C1 segment of cervical spinal cord (tissue), 14 donors: ENCODE measurements at places on chromosomes 12 and 14.

- no peak for DNase-seq
Measured at GRCh38 chr12:78330131-78330530, 499.4 kb downstream of the NAV3 start.

DNA sequence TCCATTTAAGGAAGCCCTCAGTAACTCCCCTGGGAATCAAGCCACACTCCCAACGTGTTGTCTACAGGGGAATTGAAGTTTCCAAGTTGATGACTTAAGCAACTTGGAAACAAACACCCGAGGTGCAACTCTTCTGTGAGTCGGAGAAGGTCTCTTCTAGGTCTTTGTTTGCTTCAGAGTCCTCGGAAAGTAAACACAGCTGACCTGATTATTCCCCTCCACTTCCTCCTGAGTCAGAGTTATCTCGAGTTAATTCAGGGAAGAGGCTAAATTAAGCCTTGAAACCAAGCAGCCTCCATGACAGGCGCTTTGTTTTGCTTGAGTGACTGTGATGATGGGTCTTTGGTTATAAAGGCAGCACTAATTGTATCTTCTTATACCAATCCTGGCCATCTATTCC lies 41.8 kb downstream of the TUNAR start:
- DNase-seq: no peak

DNA sequence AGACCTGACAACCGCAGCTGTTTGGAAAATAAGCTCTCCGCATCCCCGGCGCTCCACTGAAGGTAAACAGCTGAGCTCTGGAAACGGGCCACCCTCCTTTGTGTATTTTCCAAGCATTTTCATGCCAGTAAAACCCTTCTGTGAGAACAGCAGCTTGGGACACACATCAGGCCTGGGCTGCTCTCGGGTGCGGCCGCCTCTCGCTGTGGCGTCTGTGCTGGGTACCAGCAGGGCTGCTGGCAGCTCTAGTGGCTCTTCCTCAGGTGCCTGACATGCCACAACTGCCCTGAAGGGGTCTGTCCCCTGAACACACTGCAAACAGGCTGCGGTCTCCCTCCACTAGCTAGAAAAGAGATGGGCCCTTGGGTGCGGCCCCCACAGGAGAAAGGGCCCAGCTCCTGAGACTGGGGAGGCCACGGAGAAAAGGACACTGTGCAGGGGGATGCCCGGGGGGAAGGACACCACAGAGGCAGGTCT lies 96.3 kb downstream of the ITPK1 start:
- DNase-seq: no peak

DNA sequence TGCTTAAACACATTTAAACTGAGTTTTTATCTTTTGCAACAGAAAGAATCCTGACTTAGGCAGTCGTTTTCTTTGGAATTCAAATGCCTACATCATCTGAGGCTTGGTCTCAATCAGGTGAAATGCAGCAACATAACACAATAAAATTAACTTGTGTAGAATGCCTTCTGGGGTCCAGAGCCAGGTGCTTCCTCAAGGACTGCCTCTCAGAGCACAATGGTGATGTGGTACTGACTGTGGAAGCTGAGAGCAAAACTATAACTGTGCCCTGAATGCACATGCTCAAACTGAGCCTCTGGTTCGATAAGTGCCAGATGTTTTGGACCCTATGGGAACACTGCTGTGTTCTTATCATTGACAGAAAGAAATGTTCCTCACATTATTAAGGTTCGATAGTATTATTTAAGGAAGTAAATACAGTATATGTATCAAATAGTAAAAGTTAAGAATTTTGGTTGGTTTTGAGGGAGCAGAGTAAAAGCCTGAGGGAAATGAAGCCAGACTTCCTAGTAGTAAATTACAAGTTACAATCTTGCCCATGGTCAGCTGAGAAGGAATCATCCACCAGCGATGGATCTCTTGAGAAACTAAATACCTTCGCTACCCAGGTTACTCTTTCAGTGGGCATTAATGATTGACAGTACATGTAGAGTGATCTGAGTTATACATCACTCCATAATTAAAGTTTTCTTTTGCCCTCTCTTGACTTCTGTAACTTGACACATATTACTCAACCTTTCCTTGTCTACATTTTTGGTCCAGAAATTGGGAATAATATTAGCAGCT lies 122.9 kb upstream of the ATP2B1 start:
- no peak for DNase-seq

- DNase-seq: no peak
Measured at GRCh38 chr14:105863296-105864108, 337.1 kb downstream of the TMEM121 start.

- DNase-seq: no peak
Measured at GRCh38 chr12:96436366-96437170, 36.3 kb upstream of the CDK17 start.

- DNase-seq: no peak
Measured at GRCh38 chr12:30357766-30358490, 337.7 kb downstream of the IPO8 start.

DNA sequence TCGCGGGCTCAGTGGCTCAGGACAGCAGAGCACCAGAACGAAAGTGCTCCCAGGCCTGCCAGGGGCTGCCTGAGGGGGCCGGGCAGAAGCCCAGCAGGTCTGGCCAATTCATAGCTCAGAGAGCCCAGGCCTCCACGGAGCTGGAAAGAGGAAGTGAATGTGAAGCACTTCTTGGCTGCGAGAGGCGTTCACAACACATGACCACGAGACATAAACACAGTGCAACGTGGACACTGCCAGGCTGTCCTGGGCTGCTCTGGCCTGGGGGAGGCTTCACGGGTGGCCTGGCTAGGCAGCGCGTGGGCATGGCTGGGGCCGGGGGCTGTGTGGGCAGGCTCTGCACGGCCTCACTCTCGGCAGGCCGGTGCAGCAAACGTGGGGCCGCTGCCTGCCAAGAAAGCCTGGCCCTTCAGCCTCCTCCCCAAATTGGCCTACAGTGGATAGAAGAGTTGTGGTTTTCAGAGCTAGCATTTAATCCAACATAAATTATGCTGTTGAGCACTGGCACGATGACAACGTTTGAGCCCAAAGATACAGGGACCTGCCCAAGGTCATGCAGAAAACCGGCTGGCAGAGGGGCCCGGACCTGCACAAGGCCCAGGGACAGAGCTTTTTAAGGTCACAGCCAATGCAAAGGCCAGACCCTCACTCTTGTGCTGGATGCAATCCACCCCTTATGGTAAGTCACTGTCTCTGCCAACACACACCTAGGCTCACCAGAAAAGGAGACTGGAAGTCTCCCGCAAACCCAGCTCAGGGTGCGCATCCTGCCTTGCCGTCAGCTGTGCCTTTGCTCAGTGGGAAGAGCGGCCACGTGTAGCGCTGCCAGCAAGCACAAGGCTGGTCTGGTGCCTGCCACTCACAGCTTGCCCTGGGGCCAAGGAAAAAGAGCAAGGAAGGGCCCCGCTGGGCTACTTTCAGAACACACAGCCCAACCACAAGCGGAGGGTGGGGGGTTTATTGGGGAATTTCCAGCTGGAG lies 8.6 kb downstream of the SLC25A29 start:
- peak; percentile 82 for DNase-seq

GRCh38 chr12:11015775-11016430 lies 6.5 kb downstream of the TAS2R19 start:
- no peak for DNase-seq

- DNase-seq: no peak
Measured at GRCh38 chr14:96783915-96784224, 13.3 kb upstream of the VRK1 start.

DNA sequence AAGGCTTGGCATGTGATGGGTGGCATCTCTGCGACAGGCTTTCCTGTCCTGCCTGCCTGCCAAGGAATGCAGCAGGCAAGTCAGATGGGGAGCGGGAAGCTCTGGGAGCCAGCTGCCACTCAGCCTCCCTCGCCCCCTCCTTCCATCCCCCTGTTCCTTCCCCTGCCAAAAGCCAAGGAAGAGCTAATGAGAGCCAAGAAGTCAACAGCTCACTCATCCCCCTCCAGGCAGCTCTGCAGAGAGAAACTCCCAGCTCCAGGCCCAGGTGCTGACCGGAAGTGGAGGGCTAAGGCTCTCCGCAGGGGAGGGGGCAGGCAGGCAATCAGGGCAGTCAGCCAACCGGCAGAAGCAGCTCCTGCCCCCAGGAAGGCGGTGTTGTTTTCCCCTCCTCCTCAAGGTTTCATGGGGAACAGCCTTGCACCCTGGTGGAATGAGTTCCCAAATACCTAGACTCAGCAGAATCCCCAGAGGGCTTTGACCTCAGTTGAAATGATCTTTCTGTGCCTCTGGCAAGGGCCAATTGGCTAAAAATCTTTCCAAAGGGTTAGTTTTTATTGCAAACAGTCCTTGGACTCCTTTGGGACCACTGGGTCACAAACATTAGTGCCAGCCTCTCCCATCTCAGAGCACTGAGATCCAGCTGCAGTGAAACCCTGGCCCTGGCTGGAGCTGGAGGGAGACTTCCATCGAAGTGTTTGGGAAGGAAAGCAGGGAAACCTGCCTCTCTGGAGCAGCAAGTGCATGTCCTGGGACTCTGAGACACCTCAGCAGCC lies 349.1 kb downstream of the DPF3 start:
- DNase-seq: no peak

GRCh38 chr12:116881325-116881876 lies at the start of gene HRK:
Gene HRK, minus strand, starts transcription at chr12:116881441. Its CDS starts 134 bp downstream, at chr12:116881307.
- no peak for DNase-seq

GRCh38 chr12:72546106-72546505 lies 273.9 kb downstream of the TRHDE start:
- no peak for DNase-seq

GRCh38 chr14:23185063-23185462 lies 1.6 kb upstream of the SLC7A8 start:
- no peak for DNase-seq

DNA sequence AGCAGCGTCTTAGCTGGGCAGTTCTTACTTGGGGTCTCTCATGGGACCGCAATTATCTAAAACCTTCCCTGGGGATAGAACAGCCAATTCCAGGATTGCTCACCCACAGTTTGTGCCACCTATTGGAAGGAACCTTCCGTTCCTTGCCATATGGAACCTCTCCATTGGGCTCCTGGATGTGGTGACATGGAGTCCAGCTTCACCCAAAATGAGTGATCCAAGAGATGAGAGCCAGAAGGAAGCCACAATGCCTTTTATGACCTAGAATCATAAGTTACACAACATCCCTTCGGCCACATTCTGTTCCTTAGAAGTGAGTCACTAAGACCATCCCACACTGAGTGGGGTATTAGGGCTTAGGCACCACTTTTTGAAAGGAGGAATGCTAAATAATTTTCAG lies 164.4 kb downstream of the FBXL14 start:
- DNase-seq: no peak

GRCh38 chr14:101596742-101597141 lies 35.4 kb downstream of the DIO3 start:
- DNase-seq: no peak

GRCh38 chr12:5988088-5988487 lies 43.0 kb upstream of the ANO2 start:
- no peak for DNase-seq

GRCh38 chr12:107196681-107197080 lies 103.3 kb upstream of the CRY1 start:
- no peak for DNase-seq

GRCh38 chr14:52044791-52045522 lies 23.9 kb downstream of the NID2 start:
- no peak for DNase-seq

DNA sequence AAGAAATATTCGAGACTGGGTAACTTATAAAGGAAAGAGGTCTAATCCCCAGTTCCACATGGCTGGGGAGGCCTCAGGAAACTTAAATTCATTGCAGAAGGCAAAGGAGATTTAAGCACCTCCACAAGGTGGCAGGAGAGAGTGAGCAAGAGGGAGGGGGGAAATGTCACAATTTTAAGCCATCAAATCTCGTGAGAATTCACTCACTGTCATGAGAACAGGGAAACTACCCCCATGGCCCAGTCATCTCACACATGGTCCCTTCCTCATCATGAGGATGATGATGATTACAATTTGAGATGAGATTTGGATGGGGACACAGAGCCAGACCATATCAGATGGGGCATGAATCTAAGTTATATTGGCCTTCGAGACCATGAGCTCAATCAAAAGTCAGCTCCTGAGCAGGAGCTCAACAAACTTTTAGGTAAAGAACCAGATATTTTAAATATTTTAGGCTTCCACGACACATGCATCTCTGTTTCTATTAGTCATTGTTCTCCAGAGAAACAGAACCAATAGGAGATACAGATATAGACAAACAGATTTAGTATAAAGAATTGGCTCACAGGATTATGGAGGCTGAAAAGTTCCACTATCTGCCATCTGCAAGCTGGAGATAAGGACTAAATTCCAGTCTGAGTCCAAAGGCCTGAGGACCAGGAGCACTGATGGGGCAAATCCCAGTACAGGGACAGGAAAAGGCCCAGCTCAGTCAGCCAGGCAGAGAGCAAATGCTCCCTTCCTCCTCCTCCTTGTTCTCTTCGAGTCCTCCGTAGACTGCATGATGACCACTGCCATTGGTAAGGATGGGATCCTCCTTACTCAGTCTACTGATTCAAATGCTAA lies 24.9 kb downstream of the DGLUCY start:
- DNase-seq: no peak

- no peak for DNase-seq
Measured at GRCh38 chr12:124599074-124599999, 31.9 kb upstream of the NCOR2 start.

- no peak for DNase-seq
Measured at GRCh38 chr12:75852956-75853355, 178.6 kb downstream of the PHLDA1 start.

DNA sequence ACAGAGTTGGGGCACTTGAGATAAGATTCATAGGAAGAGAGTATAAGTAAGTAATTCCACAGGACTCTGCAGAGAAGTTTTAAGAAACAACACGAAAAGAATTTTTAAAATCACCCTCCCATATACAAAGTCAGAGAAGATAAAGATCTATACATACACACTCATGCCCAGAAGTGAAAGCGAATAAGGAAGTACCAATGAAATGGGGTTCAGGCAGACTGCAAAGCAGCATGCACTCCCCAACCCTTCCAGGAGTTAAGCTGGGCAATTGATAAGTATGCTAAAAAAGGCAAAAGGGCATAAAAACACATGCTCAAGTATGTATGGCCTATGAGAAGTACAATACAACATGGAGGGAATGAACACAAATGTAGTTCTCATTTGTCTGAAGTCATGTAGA lies 246.2 kb upstream of the GRIP1 start:
- DNase-seq: no peak

DNA sequence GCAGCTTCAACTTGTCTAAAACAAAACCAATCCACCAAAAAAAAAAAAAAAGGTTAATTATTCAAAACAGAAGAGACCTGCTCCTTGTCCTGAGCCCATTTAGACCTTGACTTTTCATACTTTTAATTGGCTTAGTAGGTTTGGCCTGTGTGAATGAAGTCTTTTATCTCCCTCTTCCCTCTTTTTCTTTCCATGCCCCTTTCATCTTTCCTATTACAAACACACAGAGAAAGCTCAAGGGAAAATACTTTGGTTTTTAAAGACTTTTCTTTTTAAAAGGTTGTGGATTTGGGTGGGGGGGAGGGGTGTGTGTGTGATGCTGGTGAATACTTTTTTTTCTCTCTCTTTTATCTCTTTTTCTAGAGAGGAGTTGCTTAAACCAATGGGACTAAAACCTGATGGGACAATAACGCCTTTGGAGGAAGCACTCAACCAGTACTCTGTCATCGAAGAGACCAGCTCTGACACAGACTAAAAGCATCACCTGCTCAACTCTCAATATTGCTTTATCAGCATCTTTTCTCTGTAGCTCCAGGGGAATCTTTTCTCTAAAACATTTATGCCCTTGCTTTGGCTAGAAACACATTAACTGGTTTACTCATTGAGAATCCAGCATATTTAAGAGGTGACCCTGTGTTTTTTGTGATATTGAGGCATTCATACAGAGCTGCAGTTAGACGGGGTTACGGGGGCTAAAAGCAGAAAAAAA lies 70.0 kb upstream of the TMEM263 start:
- DNase-seq: no peak

- DNase-seq: no peak
Measured at GRCh38 chr12:99200711-99201384, 446.7 kb upstream of the GARIN6 start.

- DNase-seq: no peak
Measured at GRCh38 chr12:108896336-108896735, 16.4 kb downstream of the DAO start.
